ENCODE measurements at places on chromosomes 1 and 21.

- no peak for DNase-seq
Observed at GRCh38 chr1:64755361-64755760, 10.5 kb downstream of the RAVER2 start.

- DNase-seq: no peak
Observed at GRCh38 chr1:220824031-220824989, 37.6 kb downstream of the MTARC1 start.

GRCh38 chr1:175808573-175808972 is 65.2 kb upstream of the TNR start:
- DNase-seq: no peak

GRCh38 chr1:59265622-59266021 is 31.3 kb upstream of the FGGY start:
- DNase-seq: no peak

Data from AML-193 (cell line).